HFF-Myc (cell line): ENCODE measurements at places on chromosomes 16 and 17.
A peak's percentile ranks its signal among the peaks of the same experiment; 100 is the strongest.

GRCh38 chr16:29811896-29812665, at the start of gene PRRT2:
PRRT2 (plus strand) TSS chr16:29812193; CDS start chr16:29813055, 862 bp downstream.
- DNase-seq, result no peak

DNA sequence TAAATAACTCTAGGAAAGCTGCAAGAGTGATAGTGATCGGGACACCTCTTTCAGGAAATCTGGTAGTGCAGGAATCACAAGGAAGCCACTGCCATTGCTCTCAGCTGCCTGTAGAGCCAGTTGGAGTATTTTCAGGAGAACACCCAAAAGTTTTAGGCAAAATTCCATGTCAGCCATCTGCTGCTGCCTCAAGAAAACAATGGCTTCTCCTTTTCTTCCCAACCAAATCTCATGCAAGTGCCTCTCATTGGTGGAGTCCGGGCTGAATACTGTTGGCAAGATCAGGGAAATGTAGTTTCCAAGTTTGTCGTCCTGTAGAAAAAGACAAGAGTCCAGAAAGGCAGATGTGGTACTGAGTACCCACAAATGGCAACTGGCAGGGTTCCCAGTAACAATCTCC, 54.9 kb upstream of the TANC2 start:
- no peak for DNase-seq

DNA sequence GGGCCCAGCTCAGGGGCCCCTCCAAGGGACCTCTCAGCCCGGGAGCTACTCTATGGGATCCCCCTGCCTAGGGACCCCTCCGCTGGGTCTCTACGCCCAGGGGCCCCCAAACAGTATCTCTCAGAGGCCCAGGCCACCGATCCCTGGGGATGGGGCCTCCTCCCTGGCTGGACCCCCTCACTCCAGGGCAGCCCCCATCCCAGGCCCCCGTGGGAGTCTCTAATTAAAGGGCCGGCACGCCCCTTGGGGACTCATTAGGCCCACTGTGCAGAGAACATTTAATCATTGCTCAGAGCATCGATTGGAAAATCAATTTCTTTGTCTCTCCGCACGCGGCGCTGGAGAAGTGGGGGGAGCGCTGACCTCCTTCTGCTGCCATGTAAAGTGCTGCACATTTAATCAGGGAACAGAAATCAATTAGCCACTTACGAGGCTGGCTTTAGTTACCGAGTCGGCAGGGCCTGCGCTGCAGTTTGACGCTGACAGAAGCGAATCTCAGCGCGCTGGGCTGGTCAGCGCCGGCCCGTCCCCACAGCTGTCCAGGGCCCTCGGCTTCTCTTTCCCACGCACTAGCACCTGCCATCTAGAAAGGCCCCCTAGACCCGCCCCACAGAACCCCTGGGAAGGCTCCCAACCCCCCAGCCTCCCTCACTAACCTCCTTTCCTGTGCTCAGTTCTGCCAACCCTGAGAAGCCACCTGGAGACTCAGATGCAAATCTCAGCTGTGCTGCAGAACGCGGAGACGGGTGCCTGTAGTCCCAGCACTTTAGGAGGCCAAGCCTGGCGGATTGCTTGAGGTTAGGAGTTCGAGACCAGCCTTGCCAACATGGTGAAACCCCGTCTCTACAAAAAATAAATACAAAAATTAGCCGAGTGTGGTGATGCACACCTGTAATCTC, 20.2 kb upstream of the C1QL1 start:
- no peak for DNase-seq

DNA sequence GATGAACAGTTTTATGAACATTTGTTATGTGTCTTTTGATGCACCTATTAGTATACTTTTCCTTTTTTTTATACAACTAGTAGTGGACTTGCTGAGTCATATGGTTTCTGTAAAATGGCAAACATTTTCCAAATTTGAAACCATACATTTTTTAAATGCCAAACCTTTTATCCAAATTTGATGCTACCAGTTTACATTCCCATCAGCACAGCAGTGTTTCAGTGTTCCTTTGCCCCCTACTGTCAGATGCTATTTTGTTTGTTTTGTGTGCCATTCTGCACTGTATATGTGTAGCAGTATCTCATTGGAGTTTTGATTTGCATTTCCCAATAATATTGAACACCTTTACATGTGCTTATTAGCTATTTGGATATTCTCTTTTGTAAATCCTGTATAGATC, 219.4 kb downstream of the TANC2 start:
- no peak for DNase-seq

GRCh38 chr17:2939714-2940351, 123.6 kb downstream of the OR1D5 start:
- DNase-seq, result no peak

GRCh38 chr17:60562421-60562820, 36.4 kb upstream of the APPBP2 start:
- DNase-seq, result no peak

GRCh38 chr17:59572301-59572924, 7.0 kb downstream of the DHX40 start:
- no peak for DNase-seq

DNA sequence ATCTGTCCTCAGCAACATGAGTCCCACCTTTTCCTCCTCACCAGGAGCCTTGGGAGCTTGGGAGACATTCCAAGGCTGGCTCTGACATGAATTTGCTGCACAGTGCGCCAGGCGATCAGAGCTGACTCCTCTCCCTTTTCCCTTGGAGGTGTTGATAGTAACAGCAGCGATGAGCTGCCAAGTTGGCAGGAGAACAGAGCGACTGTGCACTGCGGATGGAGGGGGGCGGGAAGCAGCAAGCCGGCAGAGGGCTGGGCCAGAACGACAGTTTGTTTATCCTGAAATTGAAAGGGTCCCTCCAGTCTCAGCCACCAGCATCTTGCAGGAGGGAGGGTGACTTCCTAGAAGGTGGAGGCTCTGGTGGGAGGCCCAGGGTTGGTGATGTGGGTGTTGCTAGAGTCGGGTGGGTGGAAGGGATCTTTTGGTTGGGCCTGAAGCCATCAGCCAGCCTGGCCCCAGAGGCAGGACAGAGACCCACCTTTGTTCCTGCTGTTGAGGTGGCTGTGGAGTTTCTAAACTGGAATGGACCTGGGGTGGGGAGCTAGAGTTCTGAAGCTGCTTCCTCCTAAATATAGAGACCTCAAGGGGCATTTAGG, 22.5 kb upstream of the DYNLL2 start:
- no peak for DNase-seq

- DNase-seq, result no peak
Observed at GRCh38 chr17:15465045-15465701, 2.2 kb downstream of the CDRT4 start.

- DNase-seq, result no peak
Observed at GRCh38 chr17:74619077-74619673, 4.4 kb downstream of the CD300E start.

GRCh38 chr16:76819226-76819916, 371.6 kb upstream of the MON1B start:
- DNase-seq, result no peak

- DNase-seq, result no peak
Observed at GRCh38 chr16:23160082-23160481, 10.8 kb upstream of the USP31 start.

GRCh38 chr16:77594799-77595596, 127.3 kb upstream of the NUDT7 start:
- DNase-seq, result no peak

DNA sequence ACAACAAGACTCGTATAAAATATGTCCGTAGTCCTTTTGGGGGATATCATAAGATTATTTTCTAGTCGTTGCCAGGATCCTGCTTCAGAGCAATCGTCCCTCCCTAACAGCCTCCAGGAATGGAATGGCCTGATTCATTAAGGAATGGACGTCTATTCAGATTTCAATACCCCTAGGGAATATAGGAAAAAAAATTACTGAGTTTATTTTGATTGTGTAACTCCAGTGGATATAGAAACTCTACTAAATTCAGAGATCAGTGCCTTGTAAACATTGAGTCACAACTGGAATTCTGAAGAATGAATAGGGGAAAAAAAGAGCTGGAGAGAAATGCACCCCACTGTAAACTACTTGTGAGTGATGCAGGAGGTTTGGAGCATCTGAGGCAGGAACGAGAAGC, 1171.5 kb upstream of the GOT2 start:
- DNase-seq, result no peak

DNA sequence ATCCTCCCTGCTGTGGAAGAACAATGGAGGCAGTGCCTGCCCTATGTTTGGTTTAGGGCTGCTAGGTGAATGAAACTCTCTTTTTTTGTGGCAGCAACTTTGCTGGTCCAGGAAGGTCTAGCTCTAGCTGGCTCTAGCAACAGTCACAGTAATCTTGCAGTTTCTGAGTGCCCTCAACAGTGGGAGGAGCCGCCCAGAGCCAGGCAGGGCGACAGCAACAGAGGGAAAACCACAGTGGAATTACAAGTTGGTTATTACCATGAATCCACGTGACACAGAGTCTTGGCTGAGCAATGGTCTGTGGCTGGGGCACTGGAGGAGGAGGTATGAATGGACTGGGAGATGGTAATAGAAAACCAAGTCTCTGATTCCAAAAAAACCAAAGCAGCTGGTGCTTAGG, 10.3 kb downstream of the HSPB9 start:
- no peak for DNase-seq

DNA sequence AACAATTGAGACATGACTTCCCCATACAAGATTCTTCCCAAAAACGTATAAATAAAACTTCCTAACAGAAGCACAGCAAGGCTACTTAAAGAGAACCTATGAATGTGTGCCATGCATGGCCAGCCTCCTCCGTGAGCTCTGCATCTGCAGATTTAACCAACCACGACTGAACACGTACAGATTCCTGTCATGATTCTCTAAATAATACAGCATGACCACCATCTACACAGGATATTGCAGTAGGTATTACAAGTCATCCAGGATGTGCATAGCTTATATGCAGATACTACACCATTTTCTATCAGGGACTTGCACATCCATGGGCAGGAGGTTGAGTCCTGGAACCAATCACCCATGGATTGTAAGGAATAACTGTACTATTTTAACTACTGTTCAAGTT, 1.4 kb upstream of the QRICH2 start:
- no peak for DNase-seq

DNA sequence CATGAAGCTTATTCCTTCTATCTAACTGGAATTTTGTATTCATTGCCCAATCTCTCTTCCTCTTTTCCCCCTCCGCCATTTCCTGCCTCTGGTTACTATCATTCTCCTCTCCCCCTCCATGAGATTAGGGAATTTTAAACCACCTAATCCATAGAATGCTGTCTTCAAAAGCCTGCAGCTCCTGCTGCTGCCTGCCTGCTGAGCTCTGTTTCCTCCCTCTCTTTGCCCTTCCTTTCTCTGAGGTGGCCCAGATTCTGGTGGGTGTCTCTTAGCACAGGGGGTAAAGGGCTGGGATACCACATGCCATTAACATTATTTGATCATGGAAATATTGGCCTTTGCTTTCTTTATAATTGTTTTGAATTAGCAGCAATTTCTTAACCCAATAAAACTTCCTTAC, 241.6 kb downstream of the CNTNAP4 start:
- DNase-seq, result no peak

DNA sequence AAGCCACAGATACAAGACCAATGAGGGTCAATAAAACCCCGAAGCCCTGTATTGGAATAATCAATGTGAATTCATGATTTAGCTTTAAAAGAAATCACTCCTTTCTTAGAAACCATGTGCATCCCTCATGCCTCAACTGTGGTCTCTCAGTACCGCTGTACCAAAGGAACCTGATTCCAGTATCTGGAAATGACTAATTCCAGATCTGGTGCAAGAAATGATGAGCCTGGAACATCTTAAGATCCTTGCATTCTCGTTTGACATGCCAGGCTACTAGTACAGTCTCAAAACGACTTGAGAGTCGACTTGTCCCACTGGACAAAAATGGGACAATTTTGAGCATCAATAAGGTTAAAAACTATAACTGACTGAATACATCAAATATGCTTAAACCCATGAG, 21.2 kb downstream of the USP31 start:
- no peak for DNase-seq

DNA sequence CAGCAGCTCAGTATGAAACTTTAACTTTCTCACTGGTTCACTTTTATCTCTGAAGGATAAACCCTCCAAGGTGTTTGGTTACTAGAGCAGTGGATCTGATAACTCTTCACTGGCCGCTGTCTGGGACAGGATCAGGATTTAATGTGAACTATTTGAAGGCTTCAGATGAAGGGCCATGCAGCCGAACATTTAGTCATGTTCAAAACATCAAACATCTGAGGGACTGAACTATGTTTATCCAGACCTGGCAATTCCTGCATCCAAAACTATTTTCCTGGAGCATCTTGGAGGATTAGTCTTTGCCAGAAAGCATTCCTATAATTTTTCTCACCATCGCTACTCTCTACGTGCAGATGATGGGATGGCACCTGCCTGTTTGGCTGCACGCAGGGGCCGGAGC, 20.3 kb upstream of the PMP22 start:
- no peak for DNase-seq

- DNase-seq, result no peak
Observed at GRCh38 chr16:1311212-1311737, 1.8 kb downstream of the UBE2I start.

DNA sequence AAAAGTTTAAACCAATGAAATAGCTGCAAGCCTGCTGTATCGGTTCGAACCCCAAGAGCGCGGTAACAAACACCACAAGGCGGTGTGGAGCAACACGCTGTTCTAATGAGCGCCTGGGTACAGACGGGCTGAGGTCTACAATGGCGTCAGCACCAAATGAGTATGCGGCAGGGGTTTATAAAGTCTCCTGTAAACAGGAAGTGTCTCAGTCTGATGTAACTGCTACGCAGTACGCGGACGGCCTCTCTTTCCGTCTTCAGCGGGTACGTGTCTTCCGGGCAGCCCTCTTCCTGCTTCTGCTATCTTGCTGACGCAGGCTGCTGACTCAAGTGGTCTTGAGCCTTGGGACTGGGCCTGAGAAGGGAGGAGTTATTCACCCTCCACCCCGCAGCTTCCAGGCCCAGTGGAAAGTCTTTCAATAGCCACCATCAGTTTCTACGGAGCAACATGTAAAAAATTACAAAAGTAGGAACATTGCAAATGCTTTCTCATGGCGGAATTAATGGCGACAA, 40.5 kb upstream of the KCNJ2 start:
- DNase-seq, result no peak

GRCh38 chr17:80732268-80732667, 187.6 kb downstream of the RPTOR start:
- peak; percentile 56 for DNase-seq

GRCh38 chr16:86251682-86252081, 258.6 kb upstream of the FOXF1 start:
- DNase-seq, result no peak

- peak; percentile 58 for DNase-seq
Observed at GRCh38 chr17:57424777-57425188, 168.5 kb downstream of the MSI2 start.

DNA sequence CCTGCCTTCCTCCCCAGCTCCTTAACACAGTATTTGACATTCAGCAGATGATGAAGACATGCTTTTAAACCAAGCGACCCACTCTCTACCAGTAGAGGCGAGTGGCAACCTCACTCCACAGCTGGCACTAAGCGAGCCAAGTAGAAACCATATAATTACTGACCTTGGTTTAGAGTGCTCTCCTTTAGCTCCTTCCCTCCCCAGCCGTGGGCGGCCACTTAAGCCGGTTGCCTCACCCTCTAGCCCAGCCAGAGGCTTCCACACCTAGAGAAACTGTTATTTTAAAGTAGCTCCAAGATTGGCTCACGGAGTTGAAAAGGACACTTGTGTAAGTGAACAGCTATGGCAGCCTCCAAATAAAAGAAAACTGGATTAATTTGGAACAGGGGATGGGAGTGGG, 109.1 kb upstream of the CRHR1 start:
- no peak for DNase-seq

GRCh38 chr16:49969091-49970030, 55.7 kb upstream of the CNEP1R1 start:
- no peak for DNase-seq
